ENCODE measurements at places on chromosomes 11 and 22.
A peak's percentile ranks its signal among the peaks of the same experiment; 100 is the strongest.

DNA sequence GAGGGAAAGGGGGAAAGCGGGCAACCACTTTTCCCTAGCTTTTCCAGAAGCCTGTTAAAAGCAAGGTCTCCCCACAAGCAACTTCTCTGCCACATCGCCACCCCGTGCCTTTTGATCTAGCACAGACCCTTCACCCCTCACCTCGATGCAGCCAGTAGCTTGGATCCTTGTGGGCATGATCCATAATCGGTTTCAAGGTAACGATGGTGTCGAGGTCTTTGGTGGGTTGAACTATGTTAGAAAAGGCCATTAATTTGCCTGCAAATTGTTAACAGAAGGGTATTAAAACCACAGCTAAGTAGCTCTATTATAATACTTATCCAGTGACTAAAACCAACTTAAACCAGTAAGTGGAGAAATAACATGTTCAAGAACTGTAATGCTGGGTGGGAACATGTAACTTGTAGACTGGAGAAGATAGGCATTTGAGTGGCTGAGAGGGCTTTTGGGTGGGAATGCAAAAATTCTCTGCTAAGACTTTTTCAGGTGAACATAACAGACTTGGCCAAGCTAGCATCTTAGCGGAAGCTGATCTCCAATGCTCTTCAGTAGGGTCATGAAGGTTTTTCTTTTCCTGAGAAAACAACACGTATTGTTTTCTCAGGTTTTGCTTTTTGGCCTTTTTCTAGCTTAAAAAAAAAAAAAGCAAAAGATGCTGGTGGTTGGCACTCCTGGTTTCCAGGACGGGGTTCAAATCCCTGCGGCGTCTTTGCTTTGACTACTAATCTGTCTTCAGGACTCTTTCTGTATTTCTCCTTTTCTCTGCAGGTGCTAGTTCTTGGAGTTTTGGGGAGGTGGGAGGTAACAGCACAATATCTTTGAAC, 6.8 kb downstream of the MALAT1 start:
- DNase-seq = no peak

DNA sequence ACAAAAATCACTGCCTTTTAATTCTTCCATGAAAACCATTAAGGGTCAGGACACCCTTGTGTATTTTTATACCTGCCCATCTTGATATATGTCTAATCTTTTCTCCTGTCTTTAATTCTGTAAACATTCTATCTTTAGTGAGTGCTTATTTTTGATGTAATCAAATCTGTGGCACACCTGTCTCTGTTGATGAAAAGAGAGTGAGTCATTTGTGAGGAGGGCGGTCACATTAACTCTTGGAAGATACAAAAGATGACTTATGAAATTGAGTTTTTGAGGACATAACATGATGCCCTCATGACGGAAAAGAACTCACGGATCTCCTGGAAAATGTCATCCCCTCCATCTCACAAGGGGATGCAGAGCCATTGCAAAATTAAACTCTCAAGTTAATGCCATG, 206.5 kb upstream of the PGR start:
- DNase-seq = no peak

DNA sequence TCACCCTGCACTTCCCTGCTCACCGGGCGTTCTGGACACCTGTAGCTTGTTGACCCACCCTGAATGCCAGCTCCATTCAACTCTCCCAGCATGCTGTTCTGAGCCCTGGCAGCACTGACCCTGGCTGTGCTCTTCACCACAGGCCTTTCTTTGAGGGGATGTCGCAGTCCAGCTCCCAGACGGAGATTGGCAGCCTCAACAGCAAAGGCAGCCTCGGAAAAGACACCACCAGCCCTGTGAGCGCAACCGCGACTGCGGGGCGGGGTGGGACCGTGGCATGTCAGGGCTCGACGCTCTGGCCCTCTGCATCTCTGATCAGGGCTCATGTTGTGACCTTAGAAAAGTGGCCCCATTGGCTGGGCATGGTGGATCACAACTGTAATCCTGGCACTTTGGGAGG, 47.4 kb upstream of the RAB1B start:
- no peak for DNase-seq

DNA sequence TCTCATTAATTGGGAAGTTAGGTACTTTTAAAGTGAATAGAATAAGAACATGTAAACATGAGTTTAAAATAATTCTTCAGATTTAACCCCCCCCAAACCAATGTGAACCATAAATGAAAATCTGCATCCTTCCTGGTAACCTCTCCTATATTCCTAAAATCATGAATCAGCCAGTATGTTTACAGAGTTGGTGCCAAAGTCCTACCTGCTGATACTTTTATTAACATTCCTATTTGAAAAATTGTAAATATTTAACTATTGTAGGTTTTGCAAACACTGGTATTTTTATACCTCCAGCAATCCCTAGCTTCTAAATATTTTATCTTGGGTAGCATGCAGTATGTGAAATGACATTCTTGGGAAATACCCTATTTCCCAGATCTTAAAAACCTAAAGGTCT, 278.2 kb downstream of the RAB38 start:
- DNase-seq = no peak

GRCh38 chr11:76659672-76660532, 10.6 kb downstream of the LRRC32 start:
- no peak for DNase-seq

- DNase-seq = no peak
Observed at GRCh38 chr11:116136987-116137674, 632.9 kb upstream of the CADM1 start.

- no peak for DNase-seq
Observed at GRCh38 chr11:108853864-108854263, 189.0 kb downstream of the DDX10 start.

GRCh38 chr11:25891960-25892359, 440.0 kb upstream of the ANO3 start:
- no peak for DNase-seq

DNA sequence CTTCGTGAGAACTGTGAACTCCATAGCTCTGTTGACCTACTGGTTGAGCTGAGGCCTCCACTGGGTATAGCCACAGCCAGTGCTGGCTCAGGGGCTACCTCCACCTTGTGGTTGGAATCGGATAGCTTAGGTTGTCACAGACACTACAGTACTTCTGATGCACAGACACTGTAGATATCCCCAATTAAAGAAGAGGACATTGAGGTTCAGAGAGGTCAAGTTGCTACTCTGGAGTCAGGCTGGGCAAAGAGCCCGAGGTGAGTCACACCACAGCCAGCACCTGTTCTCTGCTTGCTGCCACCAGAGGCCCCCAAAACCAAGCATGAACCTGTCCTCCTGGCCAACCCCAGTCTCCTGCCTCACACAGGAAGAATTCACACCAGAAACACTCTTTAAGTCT, 5.4 kb downstream of the UFD1 start:
- no peak for DNase-seq

DNA sequence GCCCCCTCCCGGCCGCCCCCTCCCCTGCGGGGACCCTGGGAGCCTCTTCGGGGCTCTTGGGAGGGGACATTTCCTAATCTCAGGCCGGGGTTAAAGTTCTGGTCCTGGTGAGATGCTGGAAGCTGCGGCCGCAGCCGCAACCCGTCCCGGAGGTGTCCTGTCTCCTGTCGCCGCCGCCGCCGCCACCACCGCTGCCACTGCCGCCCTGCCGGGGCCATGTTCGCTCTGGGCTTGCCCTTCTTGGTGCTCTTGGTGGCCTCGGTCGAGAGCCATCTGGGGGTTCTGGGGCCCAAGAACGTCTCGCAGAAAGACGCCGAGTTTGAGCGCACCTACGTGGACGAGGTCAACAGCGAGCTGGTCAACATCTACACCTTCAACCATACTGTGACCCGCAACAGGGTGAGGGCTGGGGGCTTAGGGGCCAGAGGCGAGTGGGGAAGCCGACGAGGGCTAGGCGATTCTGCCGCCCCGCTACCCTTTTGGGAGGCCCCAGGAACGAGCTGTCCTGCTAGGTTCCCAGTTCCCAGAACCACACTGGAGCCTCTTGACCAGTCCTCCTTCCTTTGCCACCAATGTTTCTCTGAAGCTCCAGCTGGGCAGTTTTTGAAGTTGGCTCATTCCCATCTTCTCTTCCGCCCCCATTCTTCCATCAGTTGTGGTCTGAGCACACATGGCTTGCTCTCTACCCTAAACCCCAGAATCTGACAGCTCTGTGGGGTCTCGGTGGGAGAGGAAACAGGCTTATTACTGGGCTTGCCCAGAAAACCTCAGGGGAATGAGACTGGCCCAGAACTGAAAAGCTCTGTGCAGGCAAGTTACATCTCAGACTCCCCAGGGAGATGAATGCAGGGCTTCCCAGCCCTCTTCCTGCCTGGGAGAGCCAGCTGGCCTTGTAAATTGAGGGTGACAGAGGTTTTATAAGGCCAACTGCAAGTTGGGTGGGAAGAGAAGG, 781 bp downstream of the SIDT2 start:
- DNase-seq = peak; percentile 70

DNA sequence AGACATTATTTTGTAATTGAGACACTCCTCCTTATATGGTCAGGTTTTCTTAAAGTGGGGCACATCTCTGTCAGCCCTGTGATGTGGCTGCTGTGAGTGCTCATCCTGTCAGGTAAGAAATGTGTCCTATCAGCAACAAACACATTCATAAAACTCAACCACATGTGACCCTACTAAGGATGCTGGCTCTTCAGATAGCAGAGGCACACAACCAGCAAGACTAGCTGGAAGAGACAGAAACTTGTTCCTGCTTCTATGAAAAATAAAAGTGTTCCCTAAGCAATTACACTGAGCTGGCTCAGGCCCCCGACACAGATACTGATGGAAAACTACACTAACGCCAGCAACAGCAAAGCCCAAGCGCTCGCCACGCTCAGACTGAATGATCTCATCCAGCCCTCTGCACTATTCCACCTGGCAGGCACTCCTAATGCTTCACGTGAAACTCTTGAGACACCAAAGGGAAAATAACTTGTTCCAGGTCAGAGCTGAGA, 49.8 kb upstream of the CYP2D6 start:
- peak; percentile 71 for DNase-seq

GRCh38 chr11:10875430-10876021, 17.7 kb upstream of the ZBED5 start:
- no peak for DNase-seq

- DNase-seq = no peak
Observed at GRCh38 chr22:24926849-24927579, 19.5 kb downstream of the LHFPL7 start.

GRCh38 chr22:46131151-46131587, 19.2 kb upstream of the PPARA start:
- no peak for DNase-seq

DNA sequence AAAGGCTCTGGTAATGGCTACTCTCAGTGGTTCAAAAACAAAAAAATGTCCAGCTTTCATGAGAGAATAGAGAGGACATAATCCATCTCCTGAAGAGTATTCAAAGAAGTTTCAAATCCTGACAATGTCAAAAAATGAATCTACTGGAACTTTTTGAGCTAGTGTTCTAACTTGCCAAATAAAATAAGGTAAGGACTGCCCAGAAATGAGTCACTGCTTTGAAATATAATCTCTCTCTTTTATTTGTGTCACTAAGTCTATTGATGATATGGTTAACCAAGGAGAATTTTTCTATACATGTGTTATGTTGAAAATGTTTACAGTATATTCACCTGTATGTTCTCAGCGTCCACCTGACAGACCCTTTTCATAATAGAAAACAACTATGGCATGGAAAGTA, 3.4 kb downstream of the GUCY1A2 start:
- no peak for DNase-seq

GRCh38 chr22:36606114-36606513, 77.1 kb upstream of the EIF3D start:
- DNase-seq = no peak

DNA sequence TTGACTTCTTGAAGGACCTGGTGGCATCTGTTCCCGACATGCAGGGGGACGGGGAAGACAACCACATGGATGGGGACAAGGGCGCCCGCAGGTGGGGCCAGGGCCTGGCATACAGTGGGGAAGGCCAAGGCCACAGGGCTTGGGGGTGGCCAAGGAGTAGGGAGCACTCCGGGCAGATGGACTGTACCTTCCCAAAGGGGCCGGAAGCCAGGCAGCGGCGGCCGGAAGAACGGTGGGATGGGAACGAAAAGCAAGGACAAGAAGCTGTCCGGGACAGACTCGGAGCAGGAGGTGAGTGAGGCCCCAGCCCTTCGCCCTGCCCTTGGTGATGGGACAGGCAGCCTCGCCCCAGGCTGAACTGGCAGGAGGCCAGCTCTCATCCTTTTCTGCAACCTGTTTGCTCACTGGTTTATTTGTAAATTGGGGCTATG, 1.2 kb downstream of the DRAP1 start:
- no peak for DNase-seq

DNA sequence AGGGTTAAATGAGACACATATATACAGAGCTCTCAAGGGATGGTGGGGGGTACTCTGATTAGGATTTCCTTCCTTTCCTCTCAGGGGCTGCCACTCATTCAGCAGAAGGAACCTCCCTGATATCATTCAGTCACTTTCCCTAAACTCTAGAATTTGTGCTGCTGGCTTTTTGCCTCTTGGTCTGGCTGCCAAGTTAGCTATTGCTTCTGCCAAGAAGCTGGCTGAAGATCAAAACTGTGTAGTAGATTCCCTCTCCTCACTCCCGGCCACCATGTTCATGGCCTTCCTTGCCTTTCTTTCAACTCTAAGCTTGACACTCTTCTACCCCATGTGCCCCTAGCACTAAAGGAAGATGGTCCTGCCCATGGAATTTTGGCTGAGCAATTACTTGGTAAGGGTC, 18.7 kb downstream of the SLC6A5 start:
- no peak for DNase-seq

GRCh38 chr22:27809226-27809603, 7.7 kb upstream of the MN1 start:
- DNase-seq = no peak
